ENCODE measurements at places on chromosomes 16 and 17.

GRCh38 chr17:80845863-80846671, 145.6 kb upstream of the CHMP6 start:
- no peak for DNase-seq

GRCh38 chr17:41076788-41077187, 7.2 kb upstream of the KRTAP4-7 start:
- DNase-seq = no peak

DNA sequence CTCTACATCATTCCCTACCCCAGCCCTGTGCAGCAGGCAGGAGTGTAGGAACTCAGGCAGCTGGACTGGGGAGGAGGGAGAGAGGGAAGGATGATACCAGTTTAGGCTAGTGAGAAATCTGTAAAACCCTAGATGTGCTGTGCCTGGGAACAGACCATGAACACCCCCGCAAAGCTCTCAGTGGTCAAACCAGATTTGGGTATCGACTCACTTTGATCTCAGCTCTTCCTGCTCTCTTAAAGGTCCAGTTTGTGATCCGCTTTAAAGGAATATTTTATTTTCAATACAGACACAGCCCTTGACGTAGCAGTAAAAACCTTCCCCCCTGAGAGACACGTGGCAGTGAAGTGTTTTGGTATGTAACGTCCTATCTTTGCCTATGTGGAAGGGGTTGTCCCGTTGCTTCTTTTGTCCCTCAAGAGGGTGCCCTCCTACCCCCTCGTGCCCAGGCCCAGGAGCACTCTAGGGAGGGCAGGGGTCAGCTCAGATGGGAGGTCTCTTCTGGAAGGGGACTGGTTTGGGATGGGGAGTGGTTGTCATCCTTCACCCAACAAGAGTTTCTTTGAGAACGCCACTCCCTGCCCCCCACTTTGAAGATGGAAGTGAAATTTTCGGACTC, 19.3 kb upstream of the TBX2 start:
- DNase-seq = no peak

GRCh38 chr16:85286951-85287814, 174.9 kb upstream of the CIBAR2 start:
- no peak for DNase-seq

GRCh38 chr16:58264961-58265479, 29.8 kb downstream of the PRSS54 start:
- peak; percentile 48 for DNase-seq

- DNase-seq = no peak
Observed at GRCh38 chr17:77371117-77371887, 230.5 kb downstream of the SEC14L1 start.

- peak; percentile 97 for DNase-seq
Observed at GRCh38 chr17:57892820-57893595, 43.2 kb upstream of the MRPS23 start.

DNA sequence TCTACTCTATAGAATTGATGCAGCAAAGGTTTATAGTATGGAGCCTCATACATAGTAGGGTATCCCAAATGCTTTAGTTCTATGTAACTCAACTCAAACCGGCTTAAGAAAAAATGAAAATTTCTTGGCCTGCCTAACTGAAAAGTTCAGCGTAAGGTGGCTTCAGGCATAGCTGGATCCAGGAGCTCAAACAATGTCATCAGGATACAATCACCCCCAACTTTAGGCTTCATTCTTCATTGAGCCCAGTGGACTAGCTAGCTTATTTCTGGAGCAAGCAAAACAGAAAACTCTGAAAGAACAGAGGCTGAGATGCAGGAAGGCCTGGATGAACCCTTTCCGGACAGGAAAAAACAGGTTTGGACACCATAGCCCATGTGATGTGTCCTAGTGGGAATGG, 147.5 kb upstream of the HS3ST4 start:
- no peak for DNase-seq

DNA sequence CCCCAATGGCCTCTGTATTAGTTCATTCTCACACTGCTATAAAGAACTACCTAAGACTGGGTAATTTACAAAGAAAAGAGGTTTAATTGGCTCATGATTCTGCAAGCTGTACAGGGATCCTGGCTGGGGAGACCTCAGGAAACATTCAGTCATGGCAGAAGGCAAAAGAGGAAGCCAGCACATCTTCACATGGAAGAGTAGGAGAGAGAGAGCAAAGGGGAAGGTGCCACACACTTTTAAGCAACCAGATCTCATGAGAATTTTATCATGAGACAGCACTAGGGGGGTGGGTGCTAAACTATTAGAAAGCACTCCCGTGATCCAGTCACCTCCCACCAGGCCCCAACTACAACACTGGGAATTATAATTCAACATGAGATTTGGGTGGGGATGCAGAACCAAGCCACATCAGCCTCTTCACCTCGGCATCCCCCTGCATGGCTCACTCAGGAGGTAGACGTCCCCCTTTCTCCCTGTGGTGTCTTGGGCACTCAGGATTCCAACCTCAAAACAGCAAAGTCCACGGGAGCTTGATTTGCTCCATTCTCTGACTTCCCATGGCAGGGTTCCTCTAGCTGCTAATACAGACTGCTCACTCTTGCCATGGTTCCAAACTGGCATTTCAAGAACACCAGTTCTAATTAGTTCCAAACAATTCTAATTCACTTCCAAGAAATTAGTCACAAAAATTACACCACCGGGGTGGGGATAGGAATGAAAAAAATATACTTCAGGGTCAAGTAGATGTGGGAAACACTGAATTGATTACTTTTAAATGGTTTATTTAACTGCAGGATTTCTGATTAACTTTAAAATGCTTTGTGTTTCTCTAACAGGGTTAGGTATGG, 203.8 kb upstream of the HSBP1 start:
- no peak for DNase-seq

DNA sequence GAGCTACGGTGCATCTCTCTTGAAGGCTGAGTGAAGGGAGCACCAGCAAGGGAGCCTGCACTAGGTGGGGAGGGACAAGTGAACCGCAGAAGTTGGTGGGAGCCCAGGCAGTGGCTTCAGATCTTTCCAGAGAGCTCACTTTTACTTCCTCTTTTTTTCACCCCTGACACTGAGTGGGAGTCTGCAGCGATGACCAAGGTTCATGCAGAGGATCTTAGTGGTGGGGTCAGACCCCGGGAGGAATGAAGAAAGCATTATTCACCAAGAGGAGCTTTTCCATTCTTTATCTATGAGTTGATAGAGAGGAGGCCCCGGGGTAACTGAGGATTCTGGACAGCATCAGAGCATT, 3.0 kb upstream of the CCL2 start:
- DNase-seq = peak; percentile 80

- no peak for DNase-seq
Observed at GRCh38 chr17:4845118-4845517, 12.0 kb downstream of the MINK1 start.

DNA sequence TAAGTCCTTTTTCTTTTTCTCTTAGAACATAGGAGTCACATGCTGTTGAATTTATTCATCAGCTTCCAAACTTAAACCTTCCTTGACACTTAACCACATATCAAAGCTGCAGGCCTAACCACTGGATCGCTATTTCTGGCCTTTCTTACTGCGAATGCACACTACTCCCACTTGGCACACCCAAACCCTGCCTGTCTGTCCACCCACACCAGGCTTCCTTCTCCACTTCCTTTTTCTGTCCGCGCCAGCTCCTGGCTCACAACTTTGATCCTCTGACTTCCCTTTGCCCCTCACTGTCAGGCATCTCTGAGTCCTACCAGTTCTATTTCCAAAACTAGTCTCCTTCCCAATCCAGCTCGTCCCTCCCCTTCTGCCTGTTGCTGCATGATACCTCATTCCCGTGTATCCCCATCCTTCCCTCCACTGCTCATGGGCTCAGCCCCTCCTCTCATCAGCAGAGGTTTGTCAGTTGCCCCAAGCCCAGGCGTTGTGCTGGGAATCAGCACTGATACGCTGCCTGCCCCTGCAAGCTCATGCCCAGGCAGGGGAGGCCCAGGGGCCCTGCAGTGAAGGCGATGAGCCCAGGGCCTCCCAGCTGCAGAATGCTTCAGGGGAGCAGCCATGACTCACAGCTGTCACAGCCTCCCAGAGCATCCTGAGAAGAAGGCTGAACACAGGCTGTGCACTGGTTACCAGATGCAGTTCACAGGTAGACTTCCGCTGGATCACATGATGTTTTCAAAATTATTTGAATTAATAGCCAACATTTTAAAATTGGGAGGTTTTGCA, 179.8 kb downstream of the KATNIP start:
- no peak for DNase-seq

DNA sequence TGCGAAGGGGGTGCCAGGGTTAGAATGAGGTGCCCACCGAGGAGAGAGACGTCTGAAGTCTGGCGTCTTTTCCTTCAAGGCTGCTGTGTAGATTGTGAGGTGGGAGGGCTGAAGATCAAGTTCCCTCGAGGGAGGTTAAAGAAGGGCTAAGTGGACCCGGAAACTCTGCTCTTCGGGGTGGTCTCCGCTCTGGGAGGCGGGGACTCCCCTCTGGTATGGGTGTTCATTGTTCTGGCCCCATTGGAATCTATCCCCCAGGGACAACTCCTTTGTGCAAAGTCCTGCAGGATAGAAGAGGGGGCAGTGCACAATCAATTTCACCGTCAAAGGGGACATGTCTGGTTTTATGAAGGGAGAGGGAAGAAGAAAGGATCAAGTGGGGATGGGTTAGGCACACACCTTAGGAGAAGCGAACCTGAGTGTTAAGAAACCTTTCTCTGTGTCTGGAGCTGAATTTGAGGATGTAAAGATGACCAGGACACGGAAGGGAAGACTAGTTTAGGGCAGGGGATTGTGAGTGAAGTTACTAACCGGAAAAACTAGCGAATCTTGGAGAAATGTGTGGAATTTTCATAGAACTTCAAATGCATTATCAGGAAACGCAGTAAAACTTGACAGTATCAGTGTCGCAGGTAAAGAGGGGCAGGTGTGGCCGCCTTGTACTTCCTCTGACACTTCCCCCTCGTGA, 809 bp upstream of the RAB34 start:
- DNase-seq = peak; percentile 8

DNA sequence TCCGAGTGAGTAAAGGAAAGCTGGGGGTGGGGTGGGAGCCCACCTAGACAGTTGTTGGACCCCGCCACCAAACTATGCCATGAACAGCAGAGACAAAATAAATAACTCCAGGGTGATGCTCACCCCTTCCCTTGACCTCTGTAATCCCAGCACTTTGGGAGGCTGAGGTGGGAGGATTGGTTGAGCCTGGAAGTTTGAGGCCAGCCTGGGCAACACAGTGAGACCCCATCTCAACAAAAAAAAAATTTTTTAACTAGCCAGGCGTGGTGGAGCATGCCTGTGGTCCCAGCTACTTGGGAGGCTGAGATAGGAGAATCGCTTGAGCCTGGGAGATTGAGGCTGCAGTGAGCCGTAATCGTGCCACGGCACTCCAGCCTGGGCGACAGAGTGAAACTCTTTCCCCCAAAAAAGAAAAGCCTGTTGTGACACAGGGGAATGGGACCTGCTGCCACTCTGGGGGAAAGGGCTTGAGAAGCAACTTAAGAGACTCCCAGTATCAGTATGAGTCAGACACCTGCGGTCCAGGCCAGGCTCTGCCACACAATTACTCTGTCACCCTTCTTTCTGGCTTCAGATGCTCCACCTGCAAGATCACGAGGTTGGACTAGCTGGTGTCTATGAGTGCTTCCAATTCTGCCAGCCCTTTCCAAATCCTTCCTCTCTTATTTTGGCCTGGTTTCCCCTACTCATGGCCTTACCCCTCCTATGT, 5.0 kb downstream of the SGCA start:
- DNase-seq = peak; percentile 58

DNA sequence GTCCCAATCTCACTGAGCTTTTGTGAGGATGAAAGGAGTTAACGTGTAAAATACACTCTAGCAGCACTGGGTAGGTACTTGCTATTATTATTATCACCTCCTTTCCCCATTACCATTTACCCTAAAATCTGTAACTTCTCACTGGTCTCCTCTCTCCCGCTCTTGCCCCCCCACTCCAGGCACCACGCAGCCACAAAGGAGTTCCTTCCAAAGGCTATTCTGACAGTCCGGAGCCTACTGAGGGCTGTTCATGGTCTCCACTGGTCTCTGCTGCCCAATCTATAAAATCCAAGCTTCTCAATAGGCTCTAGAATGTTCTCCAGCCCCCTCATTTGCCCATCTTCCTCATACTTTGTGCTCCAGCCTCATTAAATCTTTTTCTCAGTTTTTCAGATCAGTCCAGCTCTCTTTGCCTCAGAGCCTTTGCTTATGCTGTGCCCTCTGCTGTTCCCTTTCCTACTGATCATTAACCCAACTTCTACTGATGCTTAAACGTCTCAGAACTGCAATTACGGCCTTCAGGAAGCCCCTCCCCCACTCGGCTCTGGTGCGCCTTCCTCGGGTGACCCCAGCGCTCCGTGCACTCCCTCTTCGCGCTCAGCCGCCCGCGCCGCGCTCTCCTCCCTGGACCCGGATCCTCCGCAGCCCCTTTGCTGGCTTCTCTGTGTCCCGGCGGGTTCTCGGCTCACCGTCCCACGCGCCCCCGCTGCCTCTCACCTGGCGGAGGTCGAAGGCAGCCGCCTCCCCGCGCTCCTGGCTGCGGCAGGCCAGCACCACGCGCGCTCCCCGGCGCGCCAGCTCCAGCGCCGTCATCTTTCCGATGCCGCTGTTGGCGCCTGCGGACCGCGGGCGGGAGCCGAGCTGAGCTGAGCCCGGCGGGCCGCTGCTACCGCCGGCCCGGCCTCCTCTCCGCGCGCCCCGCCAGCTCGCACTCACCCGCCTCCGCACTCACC, 737 bp downstream of the DHRS13 start:
- DNase-seq = peak; percentile 22

DNA sequence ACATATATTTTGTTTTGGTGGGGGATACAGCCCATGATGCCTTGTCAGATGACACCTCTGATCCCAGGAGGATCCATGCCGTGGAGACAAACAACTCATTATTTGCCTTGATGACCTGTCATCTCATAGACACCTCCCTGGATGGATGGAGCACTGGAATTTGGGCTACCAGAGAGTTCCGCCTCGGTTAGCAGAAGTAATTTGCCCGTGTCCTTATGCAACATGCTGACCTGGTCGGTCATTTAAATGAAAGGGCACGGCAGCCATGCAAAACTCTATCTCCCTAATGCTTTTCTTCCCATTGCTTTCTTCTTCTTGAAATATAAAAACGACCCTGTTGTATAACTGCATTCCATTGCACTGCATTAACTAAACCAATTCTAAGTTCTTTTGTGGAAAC, 145.3 kb downstream of the GRIN2A start:
- peak; percentile 42 for DNase-seq

DNA sequence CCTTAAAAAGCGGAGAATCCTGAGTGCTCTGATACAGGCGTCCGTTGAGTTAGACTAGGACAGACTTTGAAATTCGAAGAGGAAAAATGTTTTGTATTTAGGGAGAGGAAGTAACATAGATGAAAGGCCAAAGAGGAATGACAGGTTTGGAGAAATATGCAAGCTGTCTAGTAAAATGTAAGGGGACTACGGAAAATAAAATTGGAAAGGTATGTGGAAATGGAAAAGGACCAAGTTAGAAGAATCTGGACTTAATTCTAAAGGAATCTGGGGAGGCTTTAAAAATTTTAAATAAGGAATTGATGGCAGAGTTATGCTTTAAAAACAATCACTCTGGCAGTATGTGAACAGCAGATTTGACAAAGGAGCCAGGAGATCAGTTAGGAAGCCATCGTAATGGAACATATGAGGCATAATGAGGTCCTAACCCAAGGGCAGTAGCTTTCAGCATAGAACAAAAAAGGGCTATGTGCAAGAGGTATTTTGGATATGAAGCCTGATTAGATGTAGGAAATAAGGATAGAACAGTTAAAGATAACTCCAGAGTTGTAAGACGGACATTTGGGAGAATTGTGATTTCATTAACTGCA, 38.3 kb downstream of the CYB561 start:
- no peak for DNase-seq

GRCh38 chr16:13630374-13630773, 289.6 kb upstream of the ERCC4 start:
- DNase-seq = no peak

Measured in RCC 7860 (cell line).